G401 (cell line): ENCODE measurements at places on chromosomes 6 and 20. TPM values are rescaled to one million over a fixed set of nuclear protein-coding genes. Genes with fewer than 3 reads are reported as not detected.
A peak's percentile ranks its signal among the peaks of the same experiment; 100 is the strongest.

Gene WFDC12
- not detected in 2 replicates for total RNA-seq

Gene OR2H1
- total RNA-seq = not detected in 2 replicates

Gene DEF6
- total RNA-seq = 11.3 and 12.6 TPM in 2 replicates

Gene CST1
- total RNA-seq = not detected in 2 replicates

Gene KIF6
- total RNA-seq = 0.20 and 0.62 TPM in 2 replicates

Gene PSMG4
- total RNA-seq = 26.6 and 54.5 TPM in 2 replicates

Gene NKAPL
- not detected in 2 replicates for total RNA-seq

Gene TRDN
- not detected in 2 replicates for total RNA-seq

Gene GGTLC1
- total RNA-seq = not detected in 2 replicates

DNA sequence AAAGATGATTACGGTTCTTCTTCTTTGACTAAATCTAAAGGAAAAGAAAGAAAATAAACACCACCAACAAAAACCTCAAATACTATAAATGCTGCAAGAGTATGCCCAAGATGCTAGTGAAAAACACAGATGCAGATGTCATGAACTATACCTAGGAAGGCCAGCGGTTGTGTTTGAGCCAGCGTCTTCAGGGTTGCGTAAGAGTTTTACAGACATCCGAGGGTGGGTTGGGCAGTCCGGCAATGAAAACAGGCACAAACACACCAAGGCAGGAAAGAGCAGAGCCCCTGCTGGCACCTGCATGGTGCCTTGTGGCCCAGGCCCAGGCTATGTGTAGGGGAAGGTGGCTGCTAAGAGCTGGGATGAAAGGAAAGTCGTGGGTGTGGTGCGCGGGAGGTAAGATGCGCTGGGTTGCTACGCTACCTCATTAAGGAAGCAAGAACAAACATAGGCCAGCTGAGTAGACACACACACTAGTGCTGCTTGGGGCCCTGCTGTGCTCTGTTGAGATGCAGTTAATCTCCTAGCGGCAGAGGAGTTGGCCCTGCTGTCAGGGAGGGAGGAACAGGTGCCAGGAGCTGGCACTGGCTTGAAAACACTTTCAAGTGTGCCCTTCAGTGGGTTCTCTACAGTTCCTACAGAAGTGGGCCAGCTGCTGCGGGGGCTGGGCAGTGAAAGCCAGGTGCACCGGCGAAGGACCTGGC, 170.2 kb upstream of the PLN start:
- DNase-seq = no peak

DNA sequence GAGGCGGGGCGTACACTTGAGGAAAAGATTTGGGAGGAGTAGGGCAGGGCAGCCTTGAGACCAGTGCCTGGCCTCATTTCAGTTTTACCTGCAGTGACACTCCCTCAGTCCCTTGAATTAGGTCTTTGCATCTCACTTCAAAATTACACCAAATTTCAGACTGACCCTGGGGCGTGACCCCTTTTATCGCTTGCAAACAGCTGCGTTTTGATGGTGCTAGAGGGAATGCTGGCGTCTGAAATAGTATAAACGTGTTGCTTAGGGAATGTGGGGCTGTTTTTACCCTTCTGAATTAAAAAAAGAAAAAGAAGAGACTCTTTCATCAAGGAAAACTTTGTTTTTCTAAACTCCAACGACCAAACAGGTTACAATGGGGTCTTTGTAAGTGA, 21.0 kb downstream of the COL9A1 start:
- DNase-seq = no peak

DNA sequence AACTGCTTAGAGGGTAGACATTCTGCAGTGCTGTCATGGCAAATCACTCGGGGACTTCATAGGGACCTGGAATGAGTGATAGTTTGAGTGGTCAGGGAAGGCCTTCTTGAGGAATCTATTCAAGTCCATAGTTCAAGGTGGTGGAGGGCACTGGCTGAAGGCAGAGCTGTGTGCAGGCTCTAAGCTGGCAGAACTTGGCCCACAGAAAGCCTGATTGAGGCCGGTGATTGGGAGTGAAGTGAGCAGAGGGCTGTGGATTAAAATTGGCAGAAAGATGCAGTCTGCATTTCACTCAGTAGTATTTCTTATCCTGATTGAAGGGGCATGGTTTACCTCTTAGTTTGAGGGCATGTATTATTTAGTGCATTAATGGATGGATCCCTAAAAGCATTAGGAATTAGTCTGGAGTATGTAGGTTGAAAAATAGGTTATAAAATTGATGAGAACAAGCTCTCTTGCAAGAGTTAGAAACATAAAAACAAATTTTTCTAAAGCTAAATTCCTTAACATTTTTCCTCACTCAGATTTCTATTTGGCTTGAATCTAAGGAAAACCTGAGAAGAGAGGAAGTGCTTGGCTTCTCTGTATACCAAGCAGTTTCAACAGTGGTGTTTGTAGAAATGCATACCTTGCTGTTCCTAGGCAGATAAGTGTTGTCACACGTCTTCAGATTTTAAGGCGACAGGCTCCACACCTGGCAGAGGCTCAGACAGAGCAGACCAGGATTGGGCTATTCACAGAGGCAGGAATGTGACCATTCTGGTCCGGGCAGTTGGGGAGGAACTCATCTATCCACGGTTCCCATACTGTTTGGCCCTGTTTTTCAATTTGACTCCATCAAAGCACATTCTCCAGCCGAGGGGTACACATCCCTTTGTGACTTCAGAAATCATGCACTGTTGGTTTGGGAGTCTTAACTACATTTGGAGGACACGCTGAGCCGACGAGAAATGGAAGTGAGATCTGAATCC, 45.2 kb downstream of the UTRN start:
- no peak for DNase-seq

- DNase-seq = no peak
Observed at GRCh38 chr20:62864207-62864606, 2.6 kb upstream of the TCFL5 start.

- no peak for DNase-seq
Observed at GRCh38 chr6:143967706-143968376, 40.2 kb downstream of the PLAGL1 start.

- peak; percentile 65 for DNase-seq
Observed at GRCh38 chr6:166563805-166564204, 22.7 kb downstream of the RAMACL start.

DNA sequence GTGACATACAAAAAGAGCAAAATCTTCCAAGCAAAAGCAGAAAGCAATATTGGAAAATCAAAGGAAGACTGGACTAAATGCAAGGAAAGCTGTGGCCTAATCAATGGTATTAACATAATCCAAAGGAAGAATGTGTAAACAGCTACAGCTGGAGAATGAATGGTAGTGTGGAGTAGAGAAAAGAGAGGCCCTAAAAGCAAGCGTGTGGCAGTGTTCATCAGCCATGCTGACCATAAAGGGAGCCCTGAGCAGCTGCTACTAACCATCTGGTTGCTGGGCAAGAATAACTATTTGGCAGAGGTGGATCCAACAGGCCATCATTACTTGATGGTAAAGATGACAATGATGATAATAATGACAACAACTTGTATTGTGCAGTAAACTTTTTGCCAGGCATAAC, 148.5 kb upstream of the BEND6 start:
- DNase-seq = peak; percentile 59

- DNase-seq = no peak
Observed at GRCh38 chr6:110180228-110181008, at the start of gene CDC40. CDC40 (plus strand) TSS chr6:110180427; CDS start chr6:110180445, 18 bp downstream.

DNA sequence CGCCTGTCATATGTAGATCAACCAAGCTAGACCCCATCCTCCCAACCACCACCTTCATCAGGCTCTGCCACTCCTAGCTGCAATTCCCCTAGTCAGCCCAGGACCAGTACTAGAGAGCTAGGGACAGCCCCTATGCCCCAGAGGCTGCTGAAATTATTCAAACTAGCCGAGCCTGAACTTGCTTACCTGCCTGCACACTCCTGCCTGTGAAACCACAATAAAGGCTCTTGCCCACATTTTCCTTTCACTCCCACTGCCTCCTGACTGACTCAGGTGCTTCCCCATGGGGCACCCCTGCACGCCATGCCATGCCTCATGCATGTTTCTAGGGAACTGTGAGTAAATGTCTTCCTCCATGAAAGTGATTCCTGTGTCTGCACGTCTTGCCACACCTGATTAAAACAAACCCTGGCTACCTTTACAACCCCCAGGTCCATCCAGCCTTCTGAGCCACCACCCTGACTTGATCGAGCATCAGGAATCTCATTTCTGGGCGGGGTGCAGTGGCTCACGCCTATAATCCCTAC, 66.5 kb upstream of the IER3 start:
- DNase-seq = no peak

DNA sequence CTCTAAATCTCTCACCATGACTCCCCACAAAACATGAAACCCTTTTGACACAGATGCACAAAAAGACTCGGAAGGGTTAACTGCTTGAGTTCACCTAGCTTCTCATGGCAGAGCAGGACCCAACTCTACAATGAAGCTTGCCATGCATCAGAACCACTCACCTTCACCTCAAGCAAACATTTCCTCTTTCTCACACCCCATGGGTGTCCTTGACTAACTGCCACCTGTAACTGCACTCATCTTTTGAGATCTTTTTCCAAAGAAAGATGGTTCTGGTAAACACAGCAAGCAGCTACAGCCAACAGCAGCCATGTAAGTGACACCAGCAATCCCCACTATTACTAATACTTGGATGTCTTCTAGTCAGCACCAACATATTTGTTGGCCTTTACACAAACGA, 76.5 kb downstream of the EFHC1 start:
- no peak for DNase-seq

DNA sequence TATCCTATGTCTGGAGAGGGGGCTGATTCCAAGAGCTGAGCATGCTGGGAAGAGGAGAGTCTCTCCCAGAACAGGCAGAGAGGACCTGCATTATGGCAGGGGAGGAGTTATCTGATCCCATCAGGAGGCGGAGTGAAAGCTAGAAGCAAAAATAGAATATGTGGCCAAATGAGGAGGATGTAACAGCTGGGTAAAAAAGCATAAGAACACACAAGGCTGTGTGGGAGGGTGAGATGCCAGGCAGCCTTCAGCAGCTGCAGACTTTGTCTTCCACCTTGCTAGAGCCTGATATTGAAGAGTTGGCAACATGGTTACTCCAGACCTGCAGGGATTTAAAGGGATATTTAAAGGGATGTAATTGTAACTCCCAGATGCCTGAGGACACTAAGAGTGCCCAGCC, 167.1 kb downstream of the PTPRT start:
- DNase-seq = no peak

- DNase-seq = no peak
Observed at GRCh38 chr6:111462770-111463391, 20.1 kb downstream of the REV3L start.

DNA sequence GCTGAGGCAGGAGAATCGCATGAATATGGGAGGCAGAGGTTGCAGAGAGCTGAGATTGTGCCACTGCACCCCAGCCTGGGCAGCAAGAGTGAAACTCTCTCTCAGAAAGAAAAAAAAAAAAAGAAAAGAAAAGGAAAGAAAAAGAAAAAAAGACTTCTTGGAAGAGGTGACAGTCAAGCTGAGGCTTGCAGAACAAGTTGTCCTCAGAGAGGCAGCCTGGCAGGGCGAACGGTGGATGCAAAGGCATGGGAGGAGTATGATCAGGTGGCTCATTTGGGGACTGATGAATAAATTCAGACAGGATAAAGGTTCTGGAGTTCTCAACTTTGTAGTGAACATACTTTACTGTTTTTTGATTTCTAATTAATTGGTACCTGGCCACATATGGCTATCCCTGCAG, 12.4 kb downstream of the ZNF341 start:
- DNase-seq = no peak

- DNase-seq = no peak
Observed at GRCh38 chr6:17432356-17432755, 39.0 kb downstream of the CAP2 start.

DNA sequence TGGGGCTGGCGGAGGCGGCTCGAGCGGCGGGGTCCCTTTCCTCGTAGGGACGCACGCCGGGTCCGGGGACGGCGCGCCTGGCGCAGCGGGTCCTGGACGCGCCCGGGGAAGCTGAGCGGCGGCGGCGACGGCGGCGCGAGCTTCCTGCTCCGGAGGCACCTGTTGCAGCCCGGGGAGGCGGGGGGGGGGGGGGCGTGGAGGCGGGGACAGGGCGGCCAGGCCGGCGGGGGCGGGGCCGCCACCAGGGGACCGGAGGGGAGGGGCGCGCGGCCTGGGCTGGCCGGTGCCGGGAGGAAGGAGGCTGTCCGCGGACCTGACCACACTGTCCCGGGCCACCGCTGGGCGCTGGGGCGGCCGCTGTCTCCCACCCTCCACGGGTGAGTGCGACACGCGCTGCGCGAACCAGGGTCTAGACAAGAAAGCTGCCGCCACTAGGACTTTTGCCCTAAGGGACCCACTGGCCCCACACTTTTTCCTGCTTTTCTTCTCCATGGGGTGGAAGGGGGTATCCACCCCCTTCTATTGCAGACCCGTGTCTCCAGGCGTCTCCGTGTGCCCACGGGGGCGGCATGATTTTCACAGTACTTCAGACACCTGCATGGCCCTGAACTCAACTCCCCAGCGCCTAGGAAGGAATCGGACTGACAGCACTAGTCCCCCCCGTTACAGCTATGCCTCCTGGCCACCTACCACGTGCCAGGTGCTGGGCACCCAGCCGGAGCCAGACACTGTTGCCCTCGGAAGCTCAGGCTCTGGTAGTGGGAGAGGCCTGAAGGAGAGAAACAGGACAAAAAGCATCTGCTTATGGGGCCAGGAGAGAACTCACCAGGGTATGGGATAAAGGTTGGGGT, at the start of gene NFATC2:
Gene NFATC2, minus strand, starts transcription at position 149 of the 851 bp plus-strand sequence. CDS start 220 bp downstream, outside the sequence.
- DNase-seq = no peak

- DNase-seq = peak; percentile 80
Observed at GRCh38 chr20:327186-328026, 2.1 kb downstream of the SOX12 start.

DNA sequence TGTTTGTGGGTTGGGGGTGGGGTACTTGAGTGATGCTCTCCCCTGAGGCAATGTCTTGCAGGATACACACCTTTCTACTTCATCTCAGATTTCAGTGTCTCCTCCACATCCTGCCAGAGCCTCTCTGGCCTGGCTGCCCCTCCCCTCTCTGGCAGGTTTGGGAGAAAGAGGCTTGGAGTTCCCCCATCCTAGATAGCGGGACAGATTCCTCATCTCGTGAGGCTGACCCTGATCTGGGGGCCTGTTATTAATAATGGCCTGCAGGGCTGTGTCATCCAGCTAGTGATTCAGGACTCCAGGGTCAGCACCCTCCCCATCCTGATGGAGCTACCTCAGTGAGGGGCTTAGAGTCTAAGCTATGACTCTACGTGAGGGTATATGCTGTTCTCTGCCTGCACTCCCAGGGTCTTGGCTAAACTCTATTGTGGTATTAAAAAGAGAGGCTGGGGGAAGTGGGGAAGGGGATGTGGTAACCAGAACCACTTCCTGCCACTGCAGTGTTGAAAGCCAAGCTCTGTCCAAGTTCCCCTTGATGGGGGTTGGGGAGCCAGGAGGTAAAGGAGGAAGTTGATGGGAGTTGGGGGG, 3.7 kb upstream of the MMP9 start:
- DNase-seq = no peak

- DNase-seq = peak; percentile 89
Observed at GRCh38 chr6:56370561-56371211, 123.3 kb upstream of the COL21A1 start.
